Activated CD4-positive, alpha-beta T cell treated with anti-CD3 and anti-CD28 coated beads for 4 hours (primary cell): ENCODE measurements at places on chromosomes 11 and 22.

GRCh38 chr22:27892811-27893210, 26.2 kb downstream of the PITPNB start:
- no peak for DNase-seq

- no peak for DNase-seq
Observed at GRCh38 chr11:59078435-59078834, 7.7 kb upstream of the GLYATL1B start.

DNA sequence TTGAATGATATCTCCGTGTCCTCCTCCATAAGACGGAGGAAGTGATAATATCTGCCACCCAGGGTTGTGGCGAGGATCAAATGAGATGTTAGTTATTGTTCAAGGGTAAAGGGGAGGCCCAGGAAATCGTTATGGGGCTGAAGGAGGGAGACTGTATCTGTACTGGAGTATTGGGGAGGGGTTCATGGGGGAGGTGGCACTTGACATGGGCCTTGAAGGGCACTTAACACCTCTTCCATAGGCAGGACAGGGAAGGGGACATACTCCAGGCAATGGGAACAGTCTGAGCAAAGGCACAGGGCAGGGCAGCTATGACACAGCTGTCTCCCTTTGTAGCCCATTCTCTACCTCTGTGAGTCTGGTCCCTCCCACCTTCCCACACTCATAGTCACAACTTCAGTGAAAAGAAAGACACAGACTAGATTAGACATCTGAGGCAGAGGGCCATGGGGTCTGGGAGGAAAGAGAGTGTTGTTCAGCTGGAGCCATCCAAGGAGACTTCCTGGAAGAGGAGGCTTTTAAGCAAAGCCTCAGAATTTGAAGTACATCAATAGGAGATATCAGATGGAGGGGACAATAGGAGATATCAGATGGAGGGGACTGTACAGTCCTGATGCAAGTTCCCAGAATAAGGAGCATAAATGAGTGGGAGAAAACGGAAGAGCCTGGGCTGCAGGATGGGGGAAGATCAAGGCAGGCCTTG, 15.8 kb upstream of the DGKZ start:
- DNase-seq, result peak; percentile 56

GRCh38 chr11:43686207-43686606, 5.7 kb downstream of the HSD17B12 start:
- DNase-seq, result no peak

GRCh38 chr22:28798810-28799605, 1.4 kb downstream of the XBP1 start:
- DNase-seq, result peak; percentile 32

GRCh38 chr11:128735935-128736605, 42.2 kb downstream of the FLI1 start:
- DNase-seq, result no peak

GRCh38 chr11:79393362-79394043, 47.3 kb downstream of the TENM4 start:
- no peak for DNase-seq

DNA sequence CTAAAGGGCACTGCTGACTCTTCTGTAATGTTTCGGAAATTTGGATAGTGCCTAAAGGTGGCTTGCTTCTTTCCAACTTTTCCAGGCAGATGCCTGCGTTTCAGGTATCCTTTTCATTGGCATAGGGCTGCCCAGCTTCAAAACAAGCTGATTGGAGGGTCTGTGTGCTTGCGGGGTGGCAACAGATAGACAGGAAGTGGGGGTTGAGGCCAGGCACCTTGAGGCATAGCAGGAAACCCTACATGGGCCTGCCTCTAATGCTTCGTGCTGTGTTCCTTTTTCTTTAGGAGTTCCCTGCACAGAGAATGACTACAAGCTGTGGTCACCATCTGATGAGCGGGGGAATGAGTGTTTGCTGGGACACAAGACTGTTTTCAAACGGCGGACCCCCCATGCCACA, 92.2 kb upstream of the SORL1-AS1 start:
- no peak for DNase-seq

GRCh38 chr22:20450551-20450906, 12.9 kb upstream of the SCARF2 start:
- no peak for DNase-seq

DNA sequence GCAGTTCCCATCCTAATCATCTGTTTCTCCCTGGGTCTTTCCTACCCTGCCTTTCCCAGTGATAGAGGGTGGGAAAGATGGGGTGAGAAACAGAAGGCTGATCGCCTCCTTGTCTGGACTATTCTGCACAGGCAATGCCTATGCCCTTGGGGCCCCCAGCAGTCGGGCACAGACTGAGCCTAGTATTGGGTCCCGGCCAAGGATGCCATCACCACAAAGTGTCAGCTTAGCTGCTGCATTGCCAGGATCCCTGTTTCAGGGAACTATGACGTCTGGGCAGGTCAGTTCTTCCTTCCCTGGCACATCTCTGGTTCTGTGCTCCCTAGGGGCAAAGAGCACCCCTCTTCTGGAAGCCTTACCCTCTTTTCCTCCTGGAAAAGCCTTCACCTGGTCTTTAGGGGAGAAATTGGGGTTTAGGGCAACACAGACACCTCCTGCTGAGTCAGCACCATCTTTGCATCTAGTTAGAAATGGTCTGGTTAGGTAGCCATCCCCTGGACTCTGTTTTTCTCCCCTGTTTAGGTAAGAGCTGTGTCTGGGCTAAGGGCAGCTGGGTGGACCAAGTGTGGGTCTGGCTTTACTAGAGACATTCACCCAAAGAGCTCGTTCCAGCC, 2.1 kb downstream of the ADAMTS8 start:
- no peak for DNase-seq

- DNase-seq, result no peak
Observed at GRCh38 chr11:26937386-26937785, 56.5 kb upstream of the FIBIN start.

GRCh38 chr22:29054251-29054767, 7.3 kb downstream of the C22orf31 start:
- no peak for DNase-seq

- no peak for DNase-seq
Observed at GRCh38 chr22:50292643-50293440, 14.6 kb downstream of the PLXNB2 start.

DNA sequence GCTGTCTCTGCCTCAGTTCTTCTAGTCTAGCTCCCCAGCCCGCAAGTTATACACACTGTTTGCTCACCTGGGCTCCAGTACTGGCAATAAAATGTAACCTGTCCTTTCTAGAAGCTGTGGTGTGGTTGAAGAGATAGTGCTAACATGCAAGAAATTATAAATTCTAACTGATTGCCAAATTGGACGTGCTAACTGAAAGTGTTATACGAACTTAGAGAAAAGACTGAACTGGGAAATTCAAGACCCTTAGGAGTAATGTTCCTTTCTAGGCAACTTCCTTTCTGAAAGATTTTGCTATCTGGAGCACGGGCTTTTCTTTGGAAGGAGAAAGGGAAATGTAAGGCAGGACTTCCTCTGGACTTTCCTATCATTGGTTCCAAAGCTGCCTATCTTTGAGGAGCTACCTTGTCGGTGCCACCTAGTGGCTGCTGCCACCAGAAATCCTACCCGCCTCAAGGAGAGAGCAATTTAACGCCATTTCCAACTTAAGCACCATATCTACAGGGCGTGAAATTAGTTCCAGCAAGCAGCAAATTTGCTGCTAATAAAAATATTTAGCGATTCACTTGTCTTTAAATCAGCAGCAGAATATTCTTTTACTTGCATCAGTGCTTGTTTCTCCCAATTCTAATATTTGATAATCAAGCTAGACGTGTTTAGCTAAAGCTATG, 12.7 kb upstream of the TMEM218 start:
- peak; percentile 8 for DNase-seq

DNA sequence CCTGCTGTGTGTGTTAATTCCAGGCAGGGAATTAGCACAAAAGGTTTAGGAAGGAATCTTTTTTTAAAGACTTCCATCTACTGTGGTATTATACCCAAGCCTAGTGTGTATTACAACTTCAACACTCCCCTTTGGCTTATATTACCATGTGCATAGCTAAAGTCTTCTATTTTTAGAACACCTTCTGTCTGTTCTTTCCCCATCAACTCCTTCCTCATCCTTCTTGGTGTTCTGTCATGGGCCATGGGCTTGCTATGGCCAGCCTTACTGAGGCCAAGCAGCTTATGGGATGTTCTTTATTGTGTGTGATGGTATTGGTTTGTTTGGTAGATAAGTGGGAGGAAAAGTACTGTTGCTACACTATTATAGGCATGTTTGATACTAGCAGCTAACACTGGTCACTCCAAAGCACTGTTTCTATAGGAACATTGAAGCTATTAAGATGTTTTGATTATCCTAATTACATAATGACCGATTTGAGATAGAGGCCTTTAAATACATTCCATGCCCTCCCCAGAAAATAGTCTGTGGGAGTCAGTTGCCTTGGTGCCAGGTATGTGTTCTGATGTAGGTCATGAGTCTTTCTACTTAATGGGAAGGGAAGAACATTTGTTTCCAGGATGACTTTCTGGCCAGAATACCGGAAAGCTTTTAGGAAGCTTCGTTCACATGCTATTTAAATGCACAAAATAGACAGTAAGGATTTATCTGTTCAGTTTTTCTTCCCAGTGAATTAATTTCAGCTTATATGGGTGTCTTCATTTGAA, 16.5 kb downstream of the MCAM start:
- DNase-seq, result no peak

- DNase-seq, result no peak
Observed at GRCh38 chr11:96293598-96294021, 49.4 kb downstream of the MAML2 start.

DNA sequence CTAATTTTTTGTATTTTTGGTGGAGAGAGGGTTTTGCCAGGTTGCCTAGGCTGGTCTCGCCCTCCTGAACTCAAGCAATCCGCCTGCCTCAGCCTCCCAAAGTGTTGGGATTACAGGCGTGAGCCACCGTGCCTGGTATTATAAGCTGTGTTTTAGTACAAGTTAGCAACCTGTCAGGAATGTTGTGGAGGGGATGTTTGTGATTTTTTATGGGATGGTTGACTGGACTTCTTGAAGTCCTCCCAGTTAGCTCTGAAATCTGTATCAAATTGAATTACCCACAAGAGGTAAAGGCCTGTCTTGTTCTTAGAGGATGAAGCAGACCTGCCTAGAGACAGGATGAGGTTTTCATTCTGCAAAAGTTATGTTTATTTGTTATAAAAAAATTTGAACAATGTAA, 34.1 kb upstream of the IL18BP start:
- DNase-seq, result no peak

- no peak for DNase-seq
Observed at GRCh38 chr22:36245805-36246356, 6.6 kb upstream of the APOL2 start.

- DNase-seq, result no peak
Observed at GRCh38 chr11:128669506-128670270, 24.2 kb upstream of the FLI1 start.

DNA sequence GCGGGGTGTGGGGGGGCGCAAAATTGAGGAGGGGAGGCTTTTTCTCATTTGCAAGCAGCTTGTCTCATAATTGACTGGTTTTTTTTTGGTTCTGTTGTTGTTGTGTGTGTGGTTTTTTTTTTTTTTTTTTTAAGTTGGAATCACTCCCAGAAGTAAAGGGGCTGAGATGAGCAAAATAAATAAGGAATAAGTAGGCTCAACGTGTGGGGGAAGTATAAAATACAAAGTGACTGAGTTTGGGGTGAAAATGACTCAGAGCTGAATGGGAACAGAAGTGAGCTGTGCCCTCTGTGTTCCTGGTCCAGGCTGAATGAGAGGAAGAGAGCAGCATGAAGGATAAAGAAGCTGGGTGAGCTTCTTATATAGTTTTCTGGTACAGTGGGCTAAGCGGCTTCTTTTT, 90.0 kb downstream of the GRIK4 start:
- no peak for DNase-seq

GRCh38 chr11:20610825-20611224, 11.4 kb downstream of the SLC6A5 start:
- DNase-seq, result no peak

GRCh38 chr22:36323182-36323854, 64.4 kb downstream of the MYH9 start:
- no peak for DNase-seq

GRCh38 chr11:72635309-72635915, 38.8 kb downstream of the PDE2A start:
- no peak for DNase-seq

DNA sequence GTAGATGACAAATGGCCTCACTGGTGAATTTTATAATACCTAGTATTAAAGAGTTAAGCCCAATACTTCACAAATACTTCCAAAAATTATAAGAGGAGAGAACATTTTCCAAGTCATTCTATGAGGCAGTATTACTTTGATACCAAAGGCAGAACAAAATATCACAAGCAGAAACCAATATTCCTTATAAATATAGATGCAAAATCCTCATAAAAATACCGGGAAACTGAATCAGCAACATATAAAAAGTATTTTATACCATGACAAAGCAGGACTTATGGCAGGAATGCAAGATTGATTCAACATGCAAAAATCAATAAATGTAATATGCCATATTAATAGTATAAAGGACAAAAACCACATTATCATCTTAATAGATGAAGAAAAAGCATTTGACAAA, 22.1 kb upstream of the AMPD3 start:
- no peak for DNase-seq

- DNase-seq, result no peak
Observed at GRCh38 chr22:49016909-49017481, 810.7 kb downstream of the BRD1 start.

DNA sequence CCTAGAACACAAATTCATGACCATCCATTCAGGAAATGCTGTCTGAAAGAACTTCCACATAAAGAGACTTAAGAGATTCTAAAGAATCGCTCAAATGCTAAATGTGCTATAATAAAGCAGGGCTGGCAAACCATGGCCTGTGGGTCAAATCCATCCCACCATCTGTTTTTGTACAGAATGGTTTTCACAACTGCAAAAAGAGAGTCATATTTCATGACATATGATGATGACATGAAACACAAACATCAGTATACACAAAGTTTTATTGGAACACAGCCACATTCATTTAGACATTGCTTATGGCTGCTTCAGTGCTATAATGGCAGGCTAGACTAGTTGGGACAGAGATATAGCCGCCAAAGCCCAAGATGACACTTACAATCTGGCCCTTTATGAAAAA, 85.1 kb downstream of the RRAS2 start:
- no peak for DNase-seq
